ENCODE measurements at places on chromosomes 1 and 21. TPM values are rescaled to one million over a fixed set of nuclear protein-coding genes. Genes with fewer than 3 reads are reported as not detected.

The C1orf105 gene
- not detected for total RNA-seq

The RXFP4 gene
- total RNA-seq = not detected

The FCGR3A gene
- not detected for total RNA-seq

The DDR2 gene
- total RNA-seq = 52.7 TPM

The UBR4 gene
- total RNA-seq = 60.6 TPM

The C21orf58 gene
- 20.3 TPM for total RNA-seq

The C1orf87 gene
- not detected for total RNA-seq

The TSTD1 gene
- not detected for total RNA-seq

The KCNA10 gene
- not detected for total RNA-seq

The PGLYRP4 gene
- not detected for total RNA-seq

The UQCRHL gene
- 4.6 TPM for total RNA-seq

The NTNG1 gene
- total RNA-seq = not detected

The SPRR2E gene
- total RNA-seq = not detected

The MYOC gene
- total RNA-seq = not detected

The CRYBG2 gene
- not detected for total RNA-seq

The NBPF14 gene
- total RNA-seq = 25.5 TPM

The DCST1 gene
- not detected for total RNA-seq

The ALPL gene
- total RNA-seq = 410 TPM

The LYPD8 gene
- total RNA-seq = not detected

The EXTL1 gene
- total RNA-seq = not detected

The NBPF8 gene
- total RNA-seq = 8.8 TPM

The RASAL2 gene
- total RNA-seq = 25.4 TPM

The SLC2A5 gene
- total RNA-seq = not detected

The HES3 gene
- total RNA-seq = not detected

The C1orf115 gene
- 2.5 TPM for total RNA-seq

The ST6GALNAC5 gene
- total RNA-seq = not detected

The KCNE1 gene
- total RNA-seq = 0.16 TPM

The OR2L8 gene
- total RNA-seq = not detected

The FASLG gene
- not detected for total RNA-seq

The BRDT gene
- not detected for total RNA-seq

The PLA2G2F gene
- not detected for total RNA-seq

The BECN2 gene
- not detected for total RNA-seq

The ANGPTL3 gene
- total RNA-seq = not detected

Measured in SJSA1 (cell line).